ENCODE measurements at places on chromosomes 6 and 20.

DNA sequence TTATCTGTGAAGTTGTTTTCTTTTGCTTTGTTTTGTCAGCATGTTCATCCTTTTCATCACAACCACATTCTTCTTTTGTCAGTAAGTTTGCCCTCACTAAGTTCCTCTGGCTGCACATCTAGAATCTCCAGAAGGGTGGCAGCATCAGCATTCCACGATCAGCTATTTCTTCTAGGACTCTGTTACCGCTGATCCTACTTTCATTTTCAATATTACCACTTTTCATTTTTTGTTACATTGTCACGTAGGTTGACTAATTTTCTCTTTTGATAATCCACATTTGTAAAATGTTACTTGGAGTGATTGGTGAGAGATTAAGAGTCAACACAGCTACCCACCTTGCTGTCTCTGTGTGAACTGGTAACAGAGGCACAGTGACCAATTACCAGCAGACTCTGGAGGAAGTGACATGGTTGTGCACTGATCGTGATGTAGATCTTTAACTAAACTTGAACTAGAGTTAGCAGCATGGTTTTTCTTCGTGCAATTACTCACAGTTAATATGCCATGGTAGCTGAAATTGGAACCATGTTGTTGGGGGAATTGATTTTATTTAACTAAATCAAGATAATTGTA is 307.9 kb upstream of the SLC35B3 start:
- DNase-seq, result no peak

DNA sequence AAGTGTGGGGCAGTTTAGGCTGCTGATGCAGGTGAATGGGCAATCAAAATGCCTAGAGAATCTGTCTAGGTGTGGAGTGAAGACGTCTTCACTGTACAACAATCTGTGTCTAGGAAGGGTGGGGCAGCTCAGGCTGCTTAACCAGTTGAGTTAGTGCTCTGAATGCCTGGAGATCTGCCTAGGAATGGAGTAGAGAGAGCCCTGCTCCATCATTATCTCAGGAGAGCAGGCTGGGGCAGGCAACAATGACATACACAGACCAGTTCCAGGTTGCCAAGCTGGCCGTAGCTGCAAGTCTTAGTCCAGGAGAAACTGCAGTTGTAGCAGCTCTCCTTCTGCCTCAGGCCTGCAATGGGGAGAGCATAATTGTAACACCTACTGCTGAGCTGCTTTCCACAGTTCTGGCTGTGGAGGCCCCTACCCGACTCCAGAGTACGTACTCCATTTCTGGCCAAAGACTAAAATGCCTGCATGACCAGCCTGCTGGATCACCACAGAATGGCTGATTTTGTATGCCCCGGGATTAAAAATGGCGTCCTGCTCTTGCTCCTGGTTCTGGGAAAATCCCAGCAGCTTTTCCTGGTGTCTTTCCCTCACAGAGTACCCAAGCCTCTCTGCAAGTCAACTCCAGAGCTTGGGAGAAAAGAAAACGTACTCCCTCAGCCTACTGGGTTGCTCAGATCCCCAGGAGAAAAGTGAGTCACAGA is 545.4 kb downstream of the ADGRB3 start:
- DNase-seq, result no peak

DNA sequence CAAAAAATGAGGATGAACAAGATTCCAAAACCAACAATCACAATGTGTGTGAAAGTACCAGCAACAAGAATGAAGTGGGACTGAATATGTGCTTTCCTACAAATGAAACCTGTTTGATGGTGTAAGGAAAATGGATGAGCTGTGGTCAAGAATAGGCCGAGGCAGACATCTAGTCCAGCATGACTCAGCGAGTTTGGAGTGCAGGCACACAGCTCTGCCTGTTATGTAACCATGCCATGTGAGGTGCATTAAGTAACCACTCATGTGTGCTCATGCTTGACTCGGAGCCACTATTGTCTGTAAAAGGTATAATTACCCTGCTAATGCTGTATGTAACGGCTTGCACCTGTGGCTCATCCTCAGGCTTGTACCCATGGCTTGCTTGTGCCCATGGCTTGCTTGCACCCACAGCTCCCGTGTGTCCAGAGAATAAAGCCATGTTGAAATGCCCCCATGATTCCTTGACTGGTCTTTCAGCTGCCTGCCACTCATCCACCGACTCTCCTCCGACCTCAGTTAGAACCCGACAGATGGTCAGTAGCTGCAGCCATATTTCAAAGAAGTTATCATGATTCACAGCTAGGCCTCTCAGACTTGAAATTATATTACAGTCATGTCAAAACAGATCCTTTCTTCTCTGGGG is 98.7 kb downstream of the BACH2 start:
- no peak for DNase-seq

DNA sequence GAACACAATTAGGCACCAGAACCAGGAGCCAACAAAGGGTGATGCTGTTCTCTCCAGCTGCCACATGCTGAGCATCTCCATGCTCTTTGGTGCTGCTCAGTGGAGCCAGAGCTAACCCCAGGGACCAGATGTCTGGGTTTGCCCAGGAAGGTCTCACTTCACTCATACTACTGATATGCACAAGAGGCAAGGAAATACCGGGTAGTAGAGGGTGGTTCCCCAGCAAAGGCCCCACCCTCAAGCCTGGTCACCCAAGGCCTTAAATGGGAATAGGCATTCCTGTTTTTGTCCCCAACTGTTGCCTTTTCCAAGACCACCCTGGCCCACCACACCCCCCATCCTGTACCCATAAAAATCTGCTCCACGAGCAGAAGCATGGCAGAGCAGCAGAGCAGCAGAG is 204.5 kb upstream of the TAB2 start:
- DNase-seq, result no peak

DNA sequence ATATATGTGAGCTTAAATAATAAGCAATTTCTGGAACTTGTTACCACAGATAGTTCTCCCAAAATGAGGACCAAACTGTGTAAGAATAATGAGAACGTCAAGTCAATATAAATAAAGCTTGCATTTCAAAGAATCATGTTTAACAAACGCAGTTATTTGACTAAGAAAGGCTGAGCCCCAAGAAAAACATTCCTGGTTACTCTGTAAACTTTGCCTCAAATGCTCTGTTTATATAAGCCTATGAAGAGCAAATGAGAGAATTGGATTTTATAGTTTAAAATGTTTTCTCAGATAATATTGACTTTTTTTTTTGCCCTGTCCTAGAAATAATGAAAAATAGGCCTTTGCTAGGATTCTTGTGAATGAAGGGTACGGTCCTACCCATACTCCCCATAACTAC is 81.3 kb downstream of the C6orf52 start:
- DNase-seq, result no peak

- no peak for DNase-seq
Observed at GRCh38 chr6:1029141-1029540, 282.8 kb upstream of the FOXQ1 start.

DNA sequence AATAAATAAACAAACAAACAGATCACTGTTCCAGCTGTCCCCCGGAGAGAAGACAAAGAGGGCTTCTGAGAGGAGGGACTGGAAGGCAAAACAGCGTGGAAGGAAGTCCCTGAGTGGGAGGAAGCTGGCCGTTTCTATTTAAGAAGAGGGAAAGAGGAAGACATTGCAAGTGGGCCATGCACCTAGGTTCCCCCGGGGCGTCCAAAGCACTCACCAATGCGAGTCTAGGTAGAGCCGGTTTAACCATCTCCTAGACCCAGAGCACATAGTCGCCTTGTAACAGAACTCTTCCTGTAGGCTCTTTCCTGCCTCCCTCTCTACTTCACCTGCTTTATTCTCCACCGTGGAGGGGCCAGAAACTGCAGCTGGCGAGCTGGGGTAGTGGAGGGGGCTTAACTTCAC is 158.4 kb downstream of the ZDHHC14 start:
- no peak for DNase-seq

DNA sequence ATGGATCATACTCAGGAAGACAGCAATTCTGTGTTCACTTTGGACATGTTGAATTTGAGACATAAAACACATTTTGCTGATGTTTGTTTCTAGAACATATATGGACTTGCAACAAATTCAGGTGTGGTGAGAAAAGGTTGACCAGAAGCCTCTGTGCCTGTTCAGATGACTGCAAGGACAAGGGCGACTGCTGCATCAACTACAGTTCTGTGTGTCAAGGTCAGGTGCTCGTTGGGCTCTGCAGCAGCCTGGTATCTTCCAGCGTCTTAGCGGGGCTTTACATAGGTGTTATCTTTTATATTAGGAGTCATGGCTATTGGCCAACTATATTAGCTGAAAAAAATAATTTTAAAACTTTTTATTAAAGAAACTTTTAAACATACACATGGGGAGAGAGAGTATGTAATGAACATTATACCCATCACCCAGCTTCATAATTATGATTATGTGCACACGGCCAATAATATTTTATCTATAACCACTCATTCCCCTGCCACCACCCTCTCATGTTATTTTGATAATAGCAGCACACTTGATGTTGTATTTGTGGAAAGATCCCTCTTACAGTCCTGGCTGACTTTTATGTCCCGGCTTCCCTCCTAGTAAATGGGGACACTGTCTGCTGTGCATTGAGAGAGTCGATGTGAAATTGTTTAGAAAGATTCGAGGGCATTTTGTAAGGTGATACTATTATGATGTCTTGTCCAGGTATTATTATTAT is 43.4 kb downstream of the ENPP1 start:
- no peak for DNase-seq

GRCh38 chr6:135851442-135852271 is at the start of gene PDE7B:
PDE7B (plus strand) TSS chr6:135851701.
- no peak for DNase-seq

DNA sequence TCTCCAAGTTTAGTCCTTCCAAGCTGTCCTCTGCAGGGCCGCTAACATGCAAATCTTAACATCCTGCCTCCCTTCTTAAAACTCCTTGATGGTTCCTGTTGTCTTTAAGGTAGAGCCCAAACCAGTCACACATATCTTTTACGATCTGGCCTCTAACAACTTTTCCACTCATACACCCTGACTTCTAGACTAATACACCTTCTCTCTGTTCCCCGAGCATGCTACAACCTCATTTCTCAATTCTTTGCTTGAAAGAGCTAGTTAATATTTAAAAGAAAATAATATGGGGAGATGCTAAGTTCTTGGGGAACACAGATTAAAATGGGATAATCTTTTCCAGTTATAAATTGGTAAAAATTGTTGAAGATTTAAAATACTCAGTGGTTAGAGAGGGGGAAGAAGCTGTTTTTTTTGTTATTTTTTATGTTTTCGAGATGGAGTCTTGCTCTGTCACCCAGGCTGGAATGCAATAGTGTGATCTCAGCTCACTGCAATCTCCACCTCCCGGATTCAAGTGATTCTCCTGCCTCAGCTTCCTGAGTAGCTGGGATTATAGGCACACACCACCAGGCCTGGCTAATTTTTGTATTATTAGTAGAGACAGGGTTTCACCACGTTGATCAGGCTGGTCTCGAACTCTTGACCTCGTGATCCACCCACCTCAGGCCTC is 250.7 kb downstream of the MAFB start:
- DNase-seq, result no peak

DNA sequence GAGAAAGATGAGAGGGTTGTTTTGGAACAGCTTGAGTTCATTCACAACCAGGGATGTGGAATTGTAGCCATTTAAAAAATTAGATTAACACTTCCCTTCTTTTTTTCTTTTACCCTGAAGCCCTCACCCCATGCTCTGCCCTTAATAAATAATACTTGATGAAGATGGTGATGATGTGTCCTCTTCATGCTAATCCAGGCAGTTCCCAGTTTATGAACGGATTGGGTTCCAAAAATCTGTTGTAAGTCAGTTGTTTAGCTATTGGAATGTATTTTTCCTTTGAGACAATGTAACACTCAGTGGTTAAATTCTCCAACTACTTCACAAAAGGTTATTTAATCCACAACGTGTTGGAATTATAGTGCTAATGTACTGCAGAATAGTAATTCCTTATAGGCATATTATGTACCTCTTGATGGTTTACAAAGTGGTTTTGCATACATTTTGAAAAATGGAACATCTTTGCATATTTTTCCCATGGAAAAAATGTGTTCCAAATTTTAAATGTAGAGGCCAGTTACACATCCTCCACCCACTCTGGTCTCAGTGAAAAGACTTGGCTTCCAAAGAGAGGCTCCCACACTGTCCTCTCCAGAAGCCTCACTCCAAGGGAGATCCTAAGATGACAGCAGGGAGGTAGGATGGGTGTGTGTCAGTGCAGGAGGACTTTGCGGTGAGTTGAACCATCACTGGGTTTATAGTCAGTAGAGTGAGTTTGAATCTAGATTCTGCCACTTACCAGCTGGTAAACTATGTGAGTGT is 45.8 kb upstream of the CEP162 start:
- DNase-seq, result no peak

GRCh38 chr20:4059606-4060005 is 44.2 kb upstream of the RNF24 start:
- DNase-seq, result no peak

- DNase-seq, result no peak
Observed at GRCh38 chr20:47991875-47992488, 206.7 kb upstream of the SULF2 start.

DNA sequence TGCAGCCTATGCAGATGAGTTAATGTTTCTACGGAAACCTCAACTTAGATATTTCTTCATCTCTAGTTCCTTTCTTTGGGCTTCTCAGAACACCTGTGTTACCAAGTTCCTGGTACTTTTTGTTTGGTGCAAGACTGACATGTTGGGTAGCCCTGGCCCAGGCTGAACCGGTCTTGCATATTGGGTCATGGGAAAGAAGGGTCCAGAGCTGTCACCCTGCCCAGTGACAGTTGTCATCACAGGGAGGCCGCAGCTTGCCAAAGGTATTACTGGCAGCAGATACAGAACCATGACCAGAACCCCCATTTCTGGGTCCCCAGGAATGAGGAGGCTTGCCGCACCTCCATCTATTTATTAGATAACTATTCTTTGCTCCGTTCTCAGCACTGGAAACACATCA is 40.2 kb downstream of the PDYN start:
- DNase-seq, result no peak

- DNase-seq, result no peak
Observed at GRCh38 chr20:53331151-53331973, 262.3 kb downstream of the ZNF217 start.

- no peak for DNase-seq
Observed at GRCh38 chr20:51678026-51678697, 90.0 kb downstream of the ATP9A start.

DNA sequence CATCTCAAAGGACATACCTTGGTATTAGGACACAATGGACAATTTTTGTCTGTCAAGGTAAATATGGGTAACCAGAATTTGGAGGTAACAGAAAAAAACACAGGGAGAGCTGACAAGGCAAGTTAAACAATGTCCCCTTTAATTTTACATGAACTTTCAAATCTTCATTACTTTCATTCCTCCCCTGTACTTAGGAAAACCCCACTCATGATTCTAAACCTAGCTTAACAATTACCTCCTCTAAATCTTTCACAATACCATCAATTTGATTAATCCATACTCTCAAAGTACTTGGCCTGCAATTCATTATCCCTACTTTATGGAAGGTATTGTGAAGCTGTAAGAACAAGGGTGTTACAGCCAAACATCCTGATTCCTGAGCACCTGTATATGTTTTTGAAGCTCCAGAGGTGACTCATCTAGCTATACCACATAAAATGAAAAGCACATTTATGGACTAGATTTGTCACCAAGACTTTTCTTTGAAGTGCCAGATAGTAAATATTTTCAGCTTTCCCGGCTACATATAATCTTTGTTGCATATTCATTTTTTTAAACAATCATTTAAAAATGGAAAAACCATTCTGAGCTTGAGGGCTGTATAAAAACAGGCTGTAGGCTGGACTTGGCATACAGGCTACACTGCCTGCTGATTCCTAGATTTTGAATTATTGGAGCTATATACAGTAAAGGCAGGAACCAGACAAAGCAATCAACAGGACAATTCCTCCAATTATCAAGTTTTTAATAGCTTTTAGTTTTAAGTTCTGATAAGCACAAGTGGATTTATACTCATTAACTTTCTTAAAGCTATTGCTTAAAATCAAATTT is 22.9 kb downstream of the DEK start:
- no peak for DNase-seq

- no peak for DNase-seq
Observed at GRCh38 chr20:45407783-45408645, at the start of gene DBNDD2. DBNDD2 (plus strand) TSS chr20:45408289; CDS start chr20:45408468, 179 bp downstream.
